ENCODE measurements at places on chromosomes 16 and 17.

DNA sequence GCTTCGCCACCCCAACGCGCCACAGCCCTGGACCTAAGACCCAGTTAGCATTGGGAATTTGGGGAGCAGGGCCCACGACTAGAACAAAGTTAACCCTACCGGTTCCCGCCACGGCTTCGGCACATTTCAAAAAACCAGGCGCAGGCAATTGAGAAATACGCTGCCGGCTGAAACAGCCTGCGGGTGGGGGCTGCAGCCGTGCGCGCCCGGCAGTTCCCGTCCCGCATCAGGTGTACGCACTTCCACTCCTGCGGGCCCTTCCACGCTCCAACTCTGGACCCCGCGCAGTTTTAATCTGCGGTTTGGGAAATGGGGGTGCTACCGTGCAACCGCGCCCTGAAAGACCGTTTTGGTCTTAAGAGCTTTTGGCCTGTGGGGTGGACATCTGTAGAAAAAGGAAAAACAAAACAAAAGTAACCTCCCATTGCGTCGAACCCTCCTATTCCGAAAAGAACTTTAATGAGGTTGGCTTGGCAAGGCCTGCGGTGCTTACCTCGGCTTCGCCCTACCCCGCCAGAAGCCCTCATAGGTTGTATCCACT is 7.1 kb downstream of the IRX5 start:
- DNase-seq, result no peak

DNA sequence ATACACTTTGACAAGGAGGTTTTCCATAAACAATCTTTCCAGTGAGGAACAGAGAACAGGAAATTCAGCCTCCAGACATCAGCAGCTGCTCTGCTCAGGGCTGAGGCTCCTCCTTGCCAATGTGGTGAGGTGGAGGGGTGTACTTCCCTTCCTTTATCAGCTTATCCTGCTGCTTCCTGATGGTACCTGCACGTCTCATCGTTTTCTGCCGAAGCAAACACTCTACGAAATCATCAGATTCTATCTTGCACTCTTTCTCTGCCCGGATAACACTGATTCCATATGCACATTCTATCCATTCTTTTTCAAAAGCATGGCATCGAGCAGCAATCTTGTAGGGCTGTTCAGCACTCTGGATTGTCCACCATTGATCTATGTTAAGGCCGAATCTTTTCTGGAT is 15.4 kb upstream of the SEZ6 start:
- no peak for DNase-seq

DNA sequence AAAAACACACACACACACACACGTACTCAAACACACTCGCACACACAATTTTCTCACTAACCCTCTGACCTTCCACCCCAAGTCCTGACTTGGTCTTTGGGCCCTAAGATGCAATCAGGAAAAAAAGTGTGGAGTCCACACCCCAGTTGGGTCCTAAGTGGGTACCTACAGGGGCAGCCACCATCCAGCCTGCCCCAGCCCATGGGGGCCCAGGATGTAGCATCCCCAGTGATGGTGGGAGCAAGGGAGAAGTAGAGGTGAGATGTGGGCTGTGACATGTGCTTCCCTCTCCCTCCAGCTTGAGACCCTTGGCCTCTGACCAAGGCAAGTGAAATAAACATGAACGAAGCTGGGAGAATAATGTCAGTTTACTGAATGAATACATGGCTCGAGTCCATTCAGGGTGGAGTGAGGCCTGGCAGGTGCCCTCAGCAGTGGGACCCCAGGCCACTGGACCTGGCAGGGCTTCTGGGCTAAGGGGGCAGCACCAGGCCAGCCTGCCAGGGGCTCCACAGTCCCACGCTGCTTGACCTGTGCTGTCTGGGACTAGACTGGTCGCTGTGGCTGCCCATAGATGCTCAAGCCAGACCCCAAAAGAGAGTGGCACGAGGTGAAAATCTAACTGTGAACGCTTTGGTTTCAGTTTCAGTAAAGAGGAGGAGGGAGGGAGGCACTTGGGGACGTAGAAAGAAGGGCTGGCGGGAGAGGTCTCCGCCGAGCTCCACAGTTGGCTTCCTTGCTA is 73.7 kb downstream of the MRC2 start:
- no peak for DNase-seq

DNA sequence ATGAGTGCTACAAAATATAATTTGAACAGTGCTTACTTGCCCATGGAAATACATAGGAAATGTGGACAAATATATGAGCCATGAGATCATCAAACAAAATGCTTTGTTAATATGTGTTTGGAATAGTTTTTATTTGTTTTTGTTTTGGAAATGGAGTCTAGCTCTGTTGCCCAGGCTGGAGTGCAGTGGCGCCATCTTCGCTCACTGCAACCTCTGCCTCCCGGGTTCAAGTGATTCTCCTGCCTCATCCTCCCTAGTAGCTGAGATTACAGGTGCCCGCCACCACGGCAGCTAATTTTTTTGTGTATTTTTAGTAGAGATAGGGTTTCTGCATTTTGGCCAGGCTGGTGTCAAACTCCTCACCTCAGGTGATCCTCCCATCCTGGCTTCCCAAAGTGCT is 2.8 kb downstream of the CNEP1R1 start:
- DNase-seq, result no peak

GRCh38 chr17:36829676-36830075 is 107.6 kb upstream of the LHX1 start:
- DNase-seq, result no peak

GRCh38 chr16:22192261-22193062 is 13.6 kb upstream of the EEF2K start:
- DNase-seq, result no peak

DNA sequence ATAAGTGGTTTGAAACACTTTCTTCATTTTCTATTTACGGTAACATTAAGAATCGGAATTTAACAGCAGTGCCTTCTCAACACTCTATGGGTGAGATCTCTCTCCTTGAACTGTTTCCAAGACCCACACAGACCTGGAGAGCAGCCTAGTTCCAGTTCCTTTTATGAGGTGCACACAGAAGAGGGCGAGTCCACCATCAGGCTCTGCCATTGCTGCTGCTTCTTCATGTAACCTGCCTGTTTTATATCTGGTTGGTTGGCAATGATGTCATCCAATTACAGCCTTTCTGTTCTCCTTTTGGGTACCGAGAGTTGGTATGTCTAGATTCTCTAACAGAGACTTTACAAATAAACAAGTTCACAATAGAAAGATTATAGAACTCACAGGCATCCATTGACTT is 225.7 kb downstream of the UTP18 start:
- no peak for DNase-seq

DNA sequence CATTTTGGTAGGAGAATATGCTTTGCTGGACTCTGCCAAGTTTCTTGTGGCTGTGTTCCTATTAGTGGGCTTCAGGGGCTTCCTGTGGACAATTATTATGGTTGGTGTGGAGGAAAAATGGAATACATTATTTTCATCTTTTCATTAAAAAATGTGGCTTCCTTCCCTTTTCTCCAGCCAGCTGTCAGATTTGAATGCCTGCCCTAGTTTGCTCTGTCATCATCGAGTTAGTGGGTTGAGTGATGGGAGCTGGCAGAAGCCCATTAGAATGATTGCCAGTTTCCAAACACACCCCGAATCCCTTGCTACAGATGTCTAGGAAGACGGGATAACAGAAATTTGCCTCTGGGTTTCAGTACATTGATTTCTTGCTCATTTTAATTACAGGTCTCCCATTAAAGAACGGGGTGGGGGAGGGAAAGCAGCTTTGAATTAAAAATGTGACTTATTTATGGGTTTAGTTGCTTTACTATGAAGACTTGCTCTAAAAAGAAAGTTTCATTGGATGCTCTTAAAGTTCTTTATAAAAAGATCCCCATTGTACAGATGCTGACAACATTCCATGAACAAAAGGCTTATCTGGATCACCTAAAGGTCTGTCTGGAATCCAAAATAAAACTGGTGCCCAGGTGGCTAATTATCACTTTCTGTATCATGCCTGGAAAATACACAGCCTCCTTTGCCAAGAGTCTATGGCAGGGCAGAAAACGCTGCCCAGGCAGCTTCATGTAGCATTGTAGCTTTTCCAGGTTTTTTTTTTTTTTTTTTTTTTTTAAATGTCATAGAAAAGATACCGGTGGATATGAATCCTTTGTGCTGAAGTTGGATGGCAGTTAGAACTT is 103.6 kb downstream of the PRKCA start:
- no peak for DNase-seq

GRCh38 chr16:911101-911500 is 59.7 kb downstream of the LMF1 start:
- no peak for DNase-seq

- DNase-seq, result no peak
Observed at GRCh38 chr17:27919079-27919478, 25.9 kb upstream of the LYRM9 start.

- no peak for DNase-seq
Observed at GRCh38 chr16:82061861-82062525, 26.9 kb downstream of the HSD17B2 start.

- DNase-seq, result no peak
Observed at GRCh38 chr16:68332411-68333121, 21.7 kb downstream of the PRMT7 start.

DNA sequence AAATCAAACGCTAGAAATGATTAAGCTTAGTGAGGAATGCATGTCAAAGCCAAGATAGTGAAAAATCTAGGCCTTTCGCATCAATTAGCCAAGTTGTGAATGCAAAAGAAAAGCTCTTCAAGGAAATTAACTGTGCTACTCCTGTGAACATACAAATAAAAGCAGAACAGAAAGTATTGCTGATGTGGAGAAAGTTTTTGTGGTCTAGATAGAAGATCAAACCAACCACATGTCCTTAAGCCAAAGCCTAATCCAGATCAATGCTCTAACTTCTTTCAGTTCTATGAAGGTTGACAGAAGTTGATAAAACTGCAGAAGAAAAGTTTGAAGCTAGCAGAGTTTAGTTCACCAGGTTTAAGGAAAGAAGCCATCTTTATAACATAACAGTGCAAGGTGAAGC is 1044.6 kb downstream of the CDH11 start:
- DNase-seq, result no peak

GRCh38 chr16:50246299-50247122 is 19.8 kb upstream of the ADCY7 start:
- DNase-seq, result no peak

GRCh38 chr16:76121636-76122035 is 155.6 kb upstream of the CNTNAP4 start:
- no peak for DNase-seq

DNA sequence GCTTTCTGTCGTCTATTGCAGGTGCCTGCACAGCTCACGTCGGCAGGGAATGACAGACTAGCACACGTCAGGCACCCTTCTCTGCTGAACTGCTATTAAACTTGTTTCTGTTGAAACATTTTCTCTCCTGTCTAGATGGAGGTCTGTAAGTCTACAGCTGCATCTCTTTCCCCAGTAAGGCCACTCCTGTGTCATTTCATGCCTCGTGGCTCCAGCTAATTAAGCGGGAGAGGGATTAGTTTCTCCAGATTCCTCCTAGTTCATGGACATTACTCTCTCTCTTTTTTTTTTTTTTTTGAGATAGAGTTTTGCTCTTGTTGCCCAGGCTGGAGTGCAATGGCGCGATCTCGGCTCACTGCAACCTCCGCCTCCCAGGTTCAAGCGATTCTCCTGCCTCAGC is 54.5 kb downstream of the FOXK2 start:
- DNase-seq, result no peak

DNA sequence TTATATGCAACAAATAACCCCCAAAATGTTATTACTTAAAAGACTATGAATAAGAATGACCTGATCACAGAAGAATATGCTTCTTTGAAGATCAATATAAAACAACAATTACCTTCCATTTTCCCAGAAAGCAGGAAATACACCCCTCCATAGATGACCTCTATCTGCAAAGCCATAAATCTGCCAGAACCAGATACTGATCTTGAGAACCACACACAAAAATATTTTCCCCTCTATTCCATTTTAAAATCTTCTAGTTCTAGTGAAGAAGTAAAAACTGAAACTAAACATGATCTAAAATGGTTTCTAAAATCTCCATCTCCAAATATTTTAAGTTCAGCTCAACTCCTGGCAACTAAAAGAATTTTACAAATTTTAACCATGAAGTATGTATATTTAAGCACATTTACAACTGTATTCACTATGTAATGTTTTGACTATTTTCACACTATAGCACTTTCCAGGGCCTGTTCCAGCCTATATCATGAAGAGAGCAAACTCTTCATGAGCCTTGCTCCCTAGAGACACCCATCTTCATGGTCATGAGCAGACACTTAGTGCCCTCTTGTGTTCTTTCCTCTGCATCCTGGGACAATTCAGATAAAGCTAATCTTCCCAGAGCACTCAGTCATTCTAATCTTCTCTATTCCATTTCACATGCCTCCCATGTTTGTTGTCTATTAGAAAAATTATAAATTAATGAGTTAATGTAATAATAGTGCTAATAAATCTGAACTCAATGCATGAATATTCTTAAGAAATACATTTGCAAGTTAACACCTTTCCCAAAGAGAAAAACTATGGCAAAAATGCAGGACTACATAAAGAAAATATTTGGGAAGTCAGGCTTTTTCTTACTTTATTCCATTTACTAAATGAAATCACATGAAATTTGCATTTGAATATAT is 87.0 kb downstream of the HELZ start:
- DNase-seq, result no peak

DNA sequence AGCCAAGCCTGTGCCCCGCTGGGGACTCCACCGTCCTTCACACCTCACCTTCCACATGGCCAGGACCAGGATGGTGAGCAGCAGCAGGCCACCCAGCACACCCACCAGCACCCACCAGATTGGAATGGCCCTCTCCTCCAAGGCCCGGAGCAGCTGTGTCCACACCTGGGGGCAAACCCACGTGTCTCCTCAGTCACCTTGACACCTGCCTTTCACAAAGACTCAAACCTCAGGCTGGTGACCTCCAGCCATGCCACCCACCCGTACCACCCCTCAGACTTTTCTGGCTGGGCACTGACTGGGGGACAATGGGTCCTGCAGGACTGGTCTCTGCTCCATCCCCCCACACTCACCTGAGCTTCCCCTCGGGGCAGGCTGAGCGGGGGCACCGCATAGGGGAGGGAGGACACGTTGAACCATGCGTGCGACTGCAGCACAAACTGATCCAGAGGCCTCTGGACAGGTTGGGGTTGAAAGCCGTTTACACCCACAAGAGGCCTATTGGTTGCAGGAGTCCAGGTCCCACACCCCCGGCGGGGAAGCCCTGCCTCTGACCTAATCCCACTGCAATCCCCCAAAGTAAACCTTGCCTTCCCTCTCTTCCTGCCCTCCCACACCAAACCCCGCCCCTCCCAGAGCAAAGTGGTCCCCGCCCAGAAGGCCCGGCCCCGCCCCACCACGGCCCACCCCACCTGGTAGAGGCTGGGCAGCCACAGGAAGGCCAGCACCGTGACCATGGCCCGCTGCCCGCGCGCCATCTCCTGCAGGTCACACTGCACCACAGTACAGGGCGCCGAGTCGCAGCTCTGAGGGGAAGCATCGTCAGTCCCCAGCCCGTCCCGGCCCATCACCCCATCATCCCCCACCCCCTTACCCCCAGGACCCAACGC is 10.9 kb upstream of the FAM171A2 start:
- no peak for DNase-seq

Data from cortex of kidney (tissue), 1 donor.